ENCODE measurements at places on chromosomes 6 and 20. TPM values are rescaled to one million over a fixed set of nuclear protein-coding genes. Genes with fewer than 3 reads are reported as not detected.
A peak's percentile ranks its signal among the peaks of the same experiment; 100 is the strongest.

DNA sequence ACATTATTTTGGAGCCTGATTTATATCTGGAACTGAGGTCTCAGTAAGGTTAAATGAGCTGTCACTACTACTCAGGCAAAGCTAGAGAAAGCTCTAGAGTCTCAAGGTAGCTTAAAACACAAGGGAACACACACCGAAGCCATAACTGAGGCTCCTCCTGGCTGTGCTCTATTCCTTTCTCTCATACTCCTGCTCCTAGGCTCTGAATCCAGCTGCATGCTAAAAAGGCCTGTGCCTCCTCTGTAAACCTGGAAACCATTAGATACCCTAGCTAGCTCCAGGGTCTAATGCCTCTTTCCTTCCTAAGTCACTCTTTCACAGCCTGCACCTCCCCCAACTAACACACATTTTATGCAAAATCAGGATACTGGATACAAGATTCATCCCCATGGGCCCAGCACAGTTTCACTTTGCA lies 17.1 kb downstream of the RIPOR2 start:
- no peaks in the 10 kb centered on the region for H3K27me3 ChIP-seq
- peaks cover 1% of the 10 kb centered on the region for H3K36me3 ChIP-seq
- peaks cover 96% of the 10 kb centered on the region for H3K4me1 ChIP-seq
- H3K4me3 ChIP-seq, result peak overlapping the region; percentile 39
- H3K27ac ChIP-seq, result peak overlapping the region; percentile 36

The BMP5 gene
- not detected for polyA plus RNA-seq

- no peak overlapping the region for H3K4me3 ChIP-seq
- H3K36me3 ChIP-seq, result peaks cover 54% of the 10 kb centered on the region
- DNase-seq, result no peak
Measured at GRCh38 chr6:161100072-161100471, 108.5 kb downstream of the MAP3K4 start.

DNA sequence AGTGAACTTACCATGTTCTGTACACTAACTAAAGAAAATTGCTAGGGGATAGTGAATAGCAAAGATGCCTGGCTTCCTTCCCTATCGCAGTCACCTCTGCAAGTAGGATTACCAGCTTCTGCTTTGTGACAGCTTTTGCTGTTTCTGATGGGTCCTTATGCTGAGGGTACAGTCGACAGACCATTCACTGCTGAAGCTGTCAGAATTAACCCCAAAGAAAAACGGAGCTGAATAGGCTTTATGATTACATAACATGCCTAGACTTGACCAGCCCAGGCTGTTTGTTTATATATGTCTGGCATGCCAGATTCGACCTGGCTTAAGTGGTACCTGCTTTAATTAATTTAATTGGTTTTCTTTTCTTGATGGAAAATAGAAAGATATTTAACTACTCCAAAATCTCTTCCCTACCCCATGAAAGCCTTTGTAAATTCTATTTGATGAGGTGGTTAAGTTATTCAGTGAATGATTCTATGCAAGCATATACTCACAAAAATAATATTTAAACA lies 21.7 kb upstream of the PRELID3B start:
- DNase-seq, result no peak
- no peaks in the 10 kb centered on the region for H3K36me3 ChIP-seq
- H3K4me3 ChIP-seq, result no peak overlapping the region
- no peaks in the 10 kb centered on the region for H3K4me1 ChIP-seq

GRCh38 chr6:53090576-53090975 lies 25.4 kb downstream of the FBXO9 start:
- H3K4me1 ChIP-seq, result no peaks in the 10 kb centered on the region
- H3K27me3 ChIP-seq, result no peaks in the 10 kb centered on the region
- no peak for DNase-seq
- no peak overlapping the region for H3K27ac ChIP-seq
- H3K36me3 ChIP-seq, result peaks cover 20% of the 10 kb centered on the region

The GATA5 gene
- not detected for polyA plus RNA-seq

Data from B cell (primary cell).